ENCODE measurements at places on chromosomes 7 and 10.

- no peak for DNase-seq
Observed at GRCh38 chr7:152862856-152863255, 103.3 kb downstream of the ACTR3B start.

DNA sequence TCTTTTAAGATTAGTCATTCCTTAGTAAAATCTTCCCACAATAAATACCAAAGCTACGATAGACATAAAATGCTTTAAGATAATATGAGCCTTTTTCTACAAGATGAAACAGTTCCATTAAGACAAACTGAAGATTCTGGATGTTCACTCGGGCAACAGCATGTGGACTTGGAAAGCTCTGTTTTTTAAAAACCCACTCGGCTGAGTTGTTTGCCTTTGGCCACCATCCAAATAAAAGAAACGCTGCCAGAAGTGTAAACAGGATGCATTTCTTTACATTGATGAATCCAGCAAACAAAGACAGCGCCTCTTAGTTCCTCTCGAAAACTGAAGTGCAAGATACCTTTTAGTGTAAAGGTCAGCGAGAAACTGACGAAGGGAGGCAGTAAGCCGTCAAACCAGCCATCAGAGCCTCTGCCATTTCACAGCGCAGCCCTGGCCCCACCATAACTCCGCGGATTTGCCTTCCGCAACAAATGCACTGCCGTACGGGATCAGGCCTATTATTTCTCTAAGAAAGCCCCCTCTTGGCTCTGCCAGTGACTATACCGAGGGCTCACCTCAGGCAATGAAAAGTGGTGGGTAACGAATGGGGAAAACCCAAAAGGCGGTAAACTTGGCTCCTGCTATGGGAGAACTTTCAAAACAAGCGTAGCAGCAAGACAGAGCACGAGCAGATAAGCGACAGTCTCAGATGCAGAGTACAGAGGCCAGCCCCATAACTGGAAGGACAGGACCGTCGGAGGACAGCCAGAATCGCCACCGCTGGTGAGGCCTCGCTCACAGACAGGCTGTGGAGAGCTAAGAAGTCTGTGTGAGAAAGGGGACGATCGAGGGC lies 41.4 kb downstream of the GNA12 start:
- DNase-seq = no peak

- DNase-seq = no peak
Observed at GRCh38 chr10:59606551-59606961, 103.1 kb downstream of the SLC16A9 start.

DNA sequence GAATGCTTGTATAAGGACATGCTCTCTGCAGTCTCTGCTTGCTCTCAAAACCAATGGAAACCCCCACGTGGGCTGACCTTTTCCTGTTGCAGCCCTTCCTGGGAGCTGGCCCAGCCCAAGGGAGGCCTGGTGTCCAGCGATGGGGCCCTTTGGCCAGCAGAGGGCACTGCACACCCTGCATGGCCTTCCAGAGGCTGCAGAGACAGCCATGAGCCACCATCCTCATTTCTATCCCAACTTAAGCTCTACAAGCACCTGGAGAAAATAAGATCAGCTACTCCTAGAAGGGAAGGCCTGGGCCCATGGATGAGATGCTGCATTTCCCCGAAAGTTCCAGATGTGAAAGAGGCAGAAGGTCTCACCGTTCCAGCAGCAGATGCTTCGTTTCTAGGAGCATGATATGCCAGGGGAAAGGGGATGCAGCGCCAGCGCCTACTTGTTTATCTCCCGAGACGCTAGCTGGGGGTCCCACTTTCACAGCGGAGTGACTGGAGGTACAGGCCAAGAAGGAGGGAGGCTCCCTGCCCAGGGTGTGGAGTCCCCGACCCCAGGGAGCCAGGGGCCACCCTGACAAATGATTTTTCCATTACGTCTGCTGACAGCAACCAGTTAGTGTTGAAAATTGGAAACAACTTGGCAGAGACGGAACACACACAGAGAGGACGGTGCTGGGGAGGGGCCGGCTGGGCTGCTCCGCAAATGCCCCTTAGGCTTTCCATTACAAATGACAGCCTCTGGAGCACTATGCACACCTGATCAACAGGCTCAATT lies 106.4 kb downstream of the ZRANB1 start:
- DNase-seq = no peak

Measured in SIG-M5 (cell line).